Glutamatergic neuron (in vitro differentiated cells): ENCODE measurements at places on chromosomes 4 and X. TPM values are rescaled to one million over a fixed set of nuclear protein-coding genes. Genes with fewer than 3 reads are reported as not detected.

Gene FAM47E
- 2.9 TPM for total RNA-seq

Gene MAD2L1
- total RNA-seq, result 13.7 TPM

Gene CCKAR
- total RNA-seq, result not detected

Gene JCHAIN
- total RNA-seq, result not detected

Gene GNRHR
- not detected for total RNA-seq

Gene GPC4
- total RNA-seq, result 32.8 TPM

Gene PDGFC
- 0.64 TPM for total RNA-seq

- H3K27me3 ChIP-seq, result peaks cover 2% of the 10 kb centered on the region
- H3K36me3 ChIP-seq, result peaks cover 9% of the 10 kb centered on the region
- no peak overlapping the region for H3K27ac ChIP-seq
- H3K4me3 ChIP-seq, result no peak overlapping the region
- DNase-seq, result no peak
- H3K4me1 ChIP-seq, result no peaks in the 10 kb centered on the region
These were observed 337.9 kb downstream of the CAMK2D start for GRCh38 chr4:113423631-113424030.

- H3K27me3 ChIP-seq, result peaks cover 3% of the 10 kb centered on the region
- peak overlapping the region; percentile 90 for H3K27ac ChIP-seq
- no peak overlapping the region for H3K4me3 ChIP-seq
- peaks cover 7% of the 10 kb centered on the region for H3K36me3 ChIP-seq
These were observed 155.7 kb upstream of the JADE1 start for GRCh38 chr4:128653527-128654444.

DNA sequence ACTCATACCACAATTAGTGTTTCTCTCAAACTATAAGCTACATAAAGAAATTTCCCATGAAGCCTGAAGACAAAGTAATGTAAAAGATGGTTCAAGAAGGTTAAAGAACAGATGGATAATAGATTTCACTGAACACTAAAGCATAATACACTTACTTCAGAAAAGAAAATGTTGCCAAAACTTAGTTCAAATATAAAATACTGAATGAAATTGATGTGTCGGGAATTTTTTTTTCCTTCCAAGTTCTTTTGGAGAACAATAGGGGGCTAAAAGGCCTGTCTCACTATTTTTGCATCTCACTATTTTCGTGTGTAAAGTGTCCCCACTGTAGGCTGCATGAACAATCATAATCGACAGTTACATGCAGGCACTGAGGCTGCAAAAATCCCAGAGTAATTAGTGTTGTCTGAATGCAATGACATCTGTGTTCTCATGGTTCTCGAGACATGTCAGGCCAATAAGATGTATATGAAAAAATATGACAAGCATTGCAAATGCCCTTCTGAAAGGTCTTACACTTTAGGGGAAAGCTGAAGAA lies 11.9 kb upstream of the MAB21L2 start:
- DNase-seq, result no peak
- H3K4me1 ChIP-seq, result peaks cover 16% of the 10 kb centered on the region
- peak overlapping the region; percentile 19 for H3K27ac ChIP-seq
- no peaks in the 10 kb centered on the region for H3K36me3 ChIP-seq

DNA sequence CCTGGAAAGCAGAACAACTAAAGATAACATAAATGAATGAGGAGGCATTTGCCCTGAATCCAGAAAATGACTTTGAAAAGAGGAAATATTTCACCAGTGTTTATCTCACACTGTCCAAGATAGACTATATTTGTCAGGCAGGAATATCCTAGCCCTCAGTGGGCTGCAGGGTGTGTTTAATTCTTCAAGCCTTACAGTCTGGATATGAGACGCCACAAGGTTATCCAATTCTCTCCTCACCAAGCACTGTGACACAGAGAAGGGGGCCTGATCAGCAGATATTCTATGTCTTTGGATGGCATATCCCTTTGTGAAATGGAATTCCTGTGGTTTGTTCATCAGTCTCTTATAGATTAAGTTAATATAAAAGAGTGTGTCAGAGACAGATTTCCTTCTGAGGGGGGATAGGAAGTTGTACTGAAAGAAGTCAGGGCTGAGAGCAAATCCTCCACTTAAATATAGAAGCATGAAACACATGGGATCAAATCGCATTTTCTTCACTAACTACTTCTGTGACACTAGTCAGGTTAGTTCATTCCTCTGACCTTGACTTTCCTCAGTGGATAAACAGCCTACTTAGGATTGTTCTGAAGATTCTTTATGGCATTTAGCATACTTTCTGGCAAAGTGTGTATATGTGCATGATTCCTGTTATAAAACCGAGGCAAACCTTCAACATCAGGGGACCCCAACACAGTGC lies 6.8 kb upstream of the G3BP2 start:
- no peak for DNase-seq
- H3K27ac ChIP-seq, result no peak overlapping the region
- no peaks in the 10 kb centered on the region for H3K27me3 ChIP-seq
- no peaks in the 10 kb centered on the region for H3K36me3 ChIP-seq
- H3K4me3 ChIP-seq, result no peak overlapping the region

DNA sequence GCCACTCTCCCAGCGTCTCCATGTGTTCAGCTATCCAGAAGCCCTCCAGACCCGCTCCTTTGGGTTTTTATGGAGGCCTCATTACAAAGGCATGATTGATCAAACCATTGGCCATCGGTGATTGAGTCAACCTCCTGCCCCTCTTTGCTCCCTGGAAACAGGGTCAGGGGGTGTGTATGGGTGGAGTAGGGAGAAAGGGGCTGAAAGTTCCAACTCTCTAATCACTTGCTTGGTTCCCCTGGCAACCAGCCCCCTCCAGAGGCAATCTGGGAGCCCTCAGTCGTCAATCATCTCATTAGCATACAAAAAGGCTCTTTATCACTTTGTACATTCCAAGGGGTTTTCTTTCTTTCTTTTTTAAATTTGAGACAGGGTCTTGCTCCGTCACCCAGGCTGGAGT lies 2.3 kb downstream of the TRIM2 start:
- no peak for DNase-seq
- H3K36me3 ChIP-seq, result no peaks in the 10 kb centered on the region
- H3K4me1 ChIP-seq, result peaks cover 21% of the 10 kb centered on the region
- H3K27me3 ChIP-seq, result no peaks in the 10 kb centered on the region
- H3K4me3 ChIP-seq, result no peak overlapping the region

DNA sequence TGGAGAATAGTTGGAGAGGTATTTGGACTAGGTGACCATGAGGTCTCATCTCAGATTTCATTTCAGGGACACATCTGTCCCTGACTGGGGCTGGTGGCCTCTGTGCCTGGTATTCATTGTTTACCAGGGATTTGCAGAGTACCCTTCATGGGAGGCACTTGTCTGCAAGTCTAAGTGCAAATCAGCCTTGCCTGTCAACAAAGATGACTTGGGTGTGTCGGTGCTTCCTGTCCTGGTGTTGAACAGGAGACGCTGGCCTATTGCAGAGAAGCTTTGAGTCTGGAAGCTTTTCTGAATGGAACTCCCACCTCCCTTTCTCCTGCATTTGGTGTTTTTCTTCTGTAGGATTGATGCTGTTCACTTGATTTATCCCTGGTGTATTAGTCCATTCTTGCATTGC lies 104.1 kb downstream of the TNIP2 start:
- DNase-seq, result no peak
- no peak overlapping the region for H3K4me3 ChIP-seq
- peaks cover 10% of the 10 kb centered on the region for H3K4me1 ChIP-seq
- peaks cover 7% of the 10 kb centered on the region for H3K36me3 ChIP-seq

DNA sequence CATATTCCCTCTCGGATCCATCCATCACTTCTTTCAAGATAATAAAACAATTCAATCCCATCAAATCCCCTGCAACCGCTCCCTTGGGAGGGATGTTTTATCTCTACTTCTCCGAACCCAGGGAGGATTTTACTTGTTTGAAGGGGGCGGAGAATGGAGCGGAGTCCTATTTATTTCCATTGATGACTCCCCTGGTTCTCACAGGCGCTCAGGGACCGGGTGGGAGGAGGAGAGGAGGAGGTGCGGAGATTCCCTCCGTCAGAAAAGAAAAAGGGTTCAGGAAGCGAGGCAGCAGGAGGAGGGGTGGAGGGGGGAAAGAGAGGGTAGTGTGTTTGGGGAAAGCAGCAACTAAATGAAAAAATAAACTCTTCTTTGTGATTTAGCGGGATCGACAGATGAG lies 2.1 kb downstream of the NDNF start:
- peak overlapping the region; percentile 84 for H3K4me3 ChIP-seq

GRCh38 chr4:48079972-48080391 lies 54.1 kb downstream of the TXK start:
- no peak overlapping the region for H3K27ac ChIP-seq
- peaks cover 2% of the 10 kb centered on the region for H3K27me3 ChIP-seq
- DNase-seq, result no peak
- no peak overlapping the region for H3K4me3 ChIP-seq
- no peaks in the 10 kb centered on the region for H3K4me1 ChIP-seq

DNA sequence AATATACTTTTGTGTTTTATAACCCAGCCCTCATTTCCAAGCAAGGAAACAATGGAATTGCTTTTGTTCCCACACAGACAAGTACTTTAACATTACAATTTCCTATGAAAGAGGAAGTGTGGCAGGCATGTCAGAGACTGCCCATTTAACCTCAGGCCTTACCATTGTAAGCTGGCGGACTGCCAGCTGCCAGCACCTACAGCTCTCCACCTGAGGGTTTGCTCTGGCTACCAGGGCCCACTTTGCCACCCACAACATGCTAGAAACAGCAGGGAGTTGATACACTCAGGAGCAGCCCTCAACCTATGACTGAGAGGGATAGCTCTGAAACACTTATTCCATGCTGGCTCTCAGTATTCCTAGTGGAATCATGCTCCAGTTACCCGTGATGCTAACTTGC lies 152.3 kb upstream of the PRDX4 start:
- H3K27ac ChIP-seq, result no peak overlapping the region
- no peaks in the 10 kb centered on the region for H3K27me3 ChIP-seq
- no peak overlapping the region for H3K4me3 ChIP-seq
- H3K4me1 ChIP-seq, result peaks cover 7% of the 10 kb centered on the region
- H3K36me3 ChIP-seq, result no peaks in the 10 kb centered on the region

GRCh38 chr4:125091-125771 lies 930 bp downstream of the ZNF718 start:
- peak; percentile 55 for DNase-seq
- H3K27ac ChIP-seq, result peak overlapping the region; percentile 99
- H3K4me3 ChIP-seq, result peak overlapping the region; percentile 99
- H3K36me3 ChIP-seq, result peaks cover 15% of the 10 kb centered on the region
- peaks cover 7% of the 10 kb centered on the region for H3K4me1 ChIP-seq

- no peaks in the 10 kb centered on the region for H3K27me3 ChIP-seq
- no peak for DNase-seq
These were observed 77.5 kb downstream of the IQCM start for GRCh38 chr4:149738156-149738555.

DNA sequence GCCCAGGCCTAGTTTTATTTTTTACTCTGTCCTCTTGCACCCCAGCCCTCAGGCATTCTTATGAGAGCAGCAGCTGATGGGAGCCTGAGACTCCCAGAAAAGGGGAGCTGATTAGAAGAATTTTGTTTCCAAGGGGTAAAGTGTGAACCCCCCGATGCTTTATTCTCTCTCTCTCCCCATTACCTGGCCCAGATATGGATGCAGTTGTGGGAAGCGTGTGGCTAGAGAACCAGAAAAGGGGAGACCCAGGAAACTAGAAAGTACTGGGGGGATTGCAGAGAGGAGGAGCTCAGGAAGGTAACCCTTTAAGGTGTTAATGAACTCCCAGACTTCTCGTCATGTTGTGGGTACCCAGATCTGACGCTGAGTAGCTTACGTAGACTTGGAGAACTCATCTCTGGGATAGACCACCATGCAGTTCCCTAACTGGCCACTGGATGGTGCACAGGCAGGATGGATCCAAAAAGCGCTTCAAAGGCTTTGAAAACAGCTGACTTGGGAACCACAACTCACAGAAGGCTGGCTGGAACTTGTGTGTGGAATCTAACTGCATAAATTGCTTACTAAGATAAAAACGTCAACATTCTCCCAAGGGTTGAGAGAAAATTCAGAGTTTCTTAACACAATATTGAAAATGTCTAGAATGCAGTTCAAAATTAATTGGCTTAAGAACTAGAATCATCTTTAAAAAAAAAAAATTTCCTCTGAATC lies 64.7 kb downstream of the TBC1D14 start:
- no peak overlapping the region for H3K4me3 ChIP-seq
- H3K36me3 ChIP-seq, result peaks cover 9% of the 10 kb centered on the region
- DNase-seq, result peak; percentile 92
- H3K27me3 ChIP-seq, result peaks cover 2% of the 10 kb centered on the region
- H3K27ac ChIP-seq, result peak overlapping the region; percentile 59
